ENCODE measurements at places on chromosomes 4 and X.
A peak's percentile ranks its signal among the peaks of the same experiment; 100 is the strongest.

DNA sequence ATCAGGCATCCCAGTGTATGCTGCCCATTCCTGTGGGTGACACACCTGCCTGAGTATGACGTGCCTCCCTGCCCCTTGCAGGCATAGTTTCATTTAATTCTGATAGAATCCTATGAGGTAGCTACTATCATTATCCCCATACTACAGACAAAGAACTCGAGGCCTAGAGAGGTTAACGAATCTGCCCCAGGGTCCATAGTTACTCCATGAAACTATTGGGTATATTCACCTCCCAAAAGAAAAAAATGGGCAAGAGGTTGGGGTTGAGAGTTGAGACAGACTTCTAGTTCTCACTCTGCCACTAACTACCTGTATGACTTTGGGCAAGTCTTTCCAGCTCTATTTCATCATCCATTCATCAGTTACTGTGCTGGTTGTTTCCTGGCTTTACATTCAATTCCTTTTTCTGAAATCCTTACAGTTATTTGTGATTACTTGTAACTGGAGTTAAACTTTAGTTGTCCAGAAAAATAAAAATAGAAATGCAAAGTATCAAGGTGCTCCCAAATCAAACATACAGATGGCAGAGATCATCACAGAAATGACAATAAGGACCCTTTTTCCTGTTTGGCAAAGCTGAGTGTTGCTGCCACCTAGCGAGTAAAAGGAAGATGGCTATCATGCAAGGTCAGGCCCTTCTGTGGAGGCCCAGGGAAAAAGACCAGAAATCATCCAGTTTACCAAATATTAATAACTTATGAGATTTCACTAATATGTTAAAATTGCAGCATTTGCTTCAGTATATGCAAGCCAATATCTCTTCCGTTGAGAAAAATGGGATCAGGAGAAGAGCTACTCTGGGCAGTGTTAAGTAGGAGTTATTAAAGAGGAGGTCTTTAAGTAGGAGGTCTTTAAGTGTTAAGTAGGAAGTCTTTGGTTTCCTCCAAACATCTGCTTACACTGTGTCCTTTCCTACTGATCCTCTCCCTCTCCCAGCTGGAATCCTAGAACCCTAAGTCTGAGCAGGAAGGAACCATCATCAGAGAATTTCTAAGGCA lies 17.1 kb upstream of the MAP7D3 start:
- DNase-seq = no peak

DNA sequence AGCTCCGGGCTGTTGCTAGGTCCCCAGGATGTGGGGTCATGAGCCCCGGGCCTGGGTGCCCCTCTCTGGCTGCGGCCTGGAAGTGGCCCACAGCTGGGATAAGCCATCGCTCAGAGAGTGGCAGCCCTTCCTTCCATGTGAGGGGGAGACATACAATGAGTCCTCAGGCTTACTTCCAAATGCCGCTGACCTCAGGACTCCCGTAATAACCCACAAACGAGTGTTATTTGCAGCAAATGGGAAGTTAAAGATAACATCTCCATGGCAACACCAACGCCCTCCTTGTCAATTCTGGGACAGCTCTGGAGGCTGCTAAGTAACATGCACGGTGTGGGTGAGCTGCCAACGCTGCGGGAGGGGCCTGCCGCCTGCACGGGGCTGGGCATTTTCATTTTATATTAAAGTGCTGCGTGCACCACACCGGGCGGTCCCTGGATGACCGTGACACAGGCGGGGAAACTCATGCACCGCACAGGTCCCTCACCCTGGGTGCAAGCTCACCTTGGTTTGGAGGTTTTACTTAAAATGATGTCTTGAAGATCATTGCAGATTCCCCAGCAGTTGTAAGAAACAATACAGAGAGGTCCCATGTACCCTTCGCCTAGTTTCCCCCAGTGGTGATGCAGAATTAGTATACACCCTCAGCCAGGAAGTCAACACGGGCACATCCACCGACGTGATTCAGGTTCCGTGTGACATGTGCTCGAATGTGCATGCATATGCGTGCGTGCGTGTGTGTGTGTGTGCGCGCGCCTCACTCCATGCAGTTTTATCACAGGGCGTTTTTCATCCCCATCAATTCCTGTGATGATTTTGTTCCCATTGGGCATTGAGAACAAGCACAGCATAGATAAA lies 79.4 kb downstream of the ABLIM2 start:
- no peak for DNase-seq

GRCh38 chr4:69951602-69952001 lies 13.9 kb downstream of the CSN2 start:
- DNase-seq = no peak

GRCh38 chr4:52646741-52647140 lies 12.4 kb downstream of the USP46 start:
- no peak for DNase-seq

- peak; percentile 1 for DNase-seq
Measured at GRCh38 chr4:36187723-36188333, 56.5 kb downstream of the ARAP2 start.

- DNase-seq = peak; percentile 43
Measured at GRCh38 chr4:166816890-166817289, 417.4 kb downstream of the SPOCK3 start.

GRCh38 chr4:16250661-16251365 lies 24.5 kb upstream of the TAPT1 start:
- DNase-seq = no peak

DNA sequence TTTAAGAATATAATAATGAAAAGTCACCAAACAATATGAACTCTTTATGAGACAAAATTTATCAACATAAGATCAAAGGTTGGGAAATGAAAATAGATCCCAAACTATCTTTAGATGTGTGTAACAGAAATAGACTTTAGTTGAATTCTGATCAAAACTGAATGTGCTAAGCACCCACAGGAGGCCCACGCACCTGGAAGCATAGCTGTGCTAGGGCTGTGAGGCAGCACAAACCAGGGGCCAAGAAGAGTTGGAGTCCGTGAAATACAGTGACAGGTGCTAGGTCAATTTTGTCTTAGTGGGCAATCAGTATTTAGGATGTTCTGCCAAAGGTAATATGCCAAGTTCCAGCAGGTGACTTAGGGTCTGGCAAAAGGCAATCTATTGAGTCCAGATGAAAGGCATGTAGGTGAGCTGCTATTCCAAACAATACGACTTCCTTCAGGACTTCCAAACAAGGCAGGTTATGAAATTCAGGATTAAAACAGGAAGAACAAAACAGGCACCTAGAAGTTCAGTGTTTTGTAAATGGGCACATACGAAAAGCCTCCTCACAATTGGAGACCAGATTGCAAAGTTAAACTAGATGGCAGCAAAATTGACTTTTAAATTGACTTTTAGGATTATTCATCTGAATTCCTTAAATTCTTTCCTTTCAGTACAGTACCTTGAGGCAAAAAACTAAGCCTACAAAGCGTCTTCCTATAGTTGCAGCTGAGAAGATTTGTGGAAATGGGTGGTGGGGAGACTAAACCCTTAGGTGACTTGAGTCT lies 4.7 kb upstream of the PCDH18 start:
- DNase-seq = no peak

DNA sequence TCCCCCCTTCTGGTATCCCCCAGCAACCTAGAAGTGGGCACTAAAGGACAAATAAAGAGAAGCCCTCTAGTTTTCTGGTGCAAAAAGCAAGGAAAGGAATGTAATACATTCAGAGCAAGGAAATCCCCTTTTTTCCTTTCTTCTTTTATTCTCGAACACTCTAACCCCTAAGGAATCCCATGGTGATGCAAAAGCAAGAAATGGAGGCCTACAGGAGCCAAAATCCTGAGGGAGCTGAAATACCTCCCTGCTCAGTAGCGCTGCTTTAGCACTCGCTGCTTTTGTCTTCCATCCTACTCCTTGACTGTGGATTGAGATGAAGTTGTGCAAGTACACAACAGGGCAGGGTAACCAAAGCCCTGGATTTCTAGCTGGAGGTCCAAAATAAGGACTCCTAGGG lies 251.0 kb downstream of the PRDM5 start:
- DNase-seq = no peak

DNA sequence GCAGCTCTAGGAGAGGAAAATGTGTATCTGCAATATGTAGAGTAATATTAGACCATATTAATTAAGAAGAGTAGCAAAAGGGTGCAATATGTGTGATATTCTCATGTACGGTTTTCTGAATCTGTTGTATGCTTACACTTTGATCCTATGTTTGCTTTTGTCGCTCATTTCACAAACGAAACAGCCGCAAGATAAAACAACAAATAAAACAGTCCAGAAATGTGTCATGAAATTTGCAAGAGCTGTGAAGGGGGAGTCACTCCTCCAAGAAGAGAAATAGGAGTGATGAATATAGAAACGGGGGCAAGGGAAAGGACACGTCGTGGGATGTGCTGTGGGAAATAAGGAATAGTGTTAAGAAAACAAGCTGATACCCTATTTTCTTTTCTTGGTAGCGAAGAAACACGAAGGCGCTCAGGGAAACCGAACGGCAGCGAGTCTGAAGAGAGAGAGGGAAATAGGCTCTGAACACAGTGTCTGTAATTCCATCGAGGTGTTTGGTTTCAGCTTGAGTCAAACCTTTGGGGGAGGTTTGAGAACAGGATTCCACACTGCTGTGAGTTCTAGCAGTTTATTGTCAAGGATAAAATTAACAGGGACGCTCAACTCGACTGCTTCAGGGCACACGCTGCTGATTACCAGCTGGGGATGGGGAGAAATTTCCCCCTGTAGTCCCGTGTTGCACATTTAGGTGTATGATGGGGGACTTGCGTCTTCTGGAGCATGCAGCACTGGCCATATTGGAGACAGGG lies 595.6 kb upstream of the TENM3 start:
- no peak for DNase-seq

- no peak for DNase-seq
Measured at GRCh38 chr4:38775326-38775725, 7.5 kb downstream of the TLR10 start.

DNA sequence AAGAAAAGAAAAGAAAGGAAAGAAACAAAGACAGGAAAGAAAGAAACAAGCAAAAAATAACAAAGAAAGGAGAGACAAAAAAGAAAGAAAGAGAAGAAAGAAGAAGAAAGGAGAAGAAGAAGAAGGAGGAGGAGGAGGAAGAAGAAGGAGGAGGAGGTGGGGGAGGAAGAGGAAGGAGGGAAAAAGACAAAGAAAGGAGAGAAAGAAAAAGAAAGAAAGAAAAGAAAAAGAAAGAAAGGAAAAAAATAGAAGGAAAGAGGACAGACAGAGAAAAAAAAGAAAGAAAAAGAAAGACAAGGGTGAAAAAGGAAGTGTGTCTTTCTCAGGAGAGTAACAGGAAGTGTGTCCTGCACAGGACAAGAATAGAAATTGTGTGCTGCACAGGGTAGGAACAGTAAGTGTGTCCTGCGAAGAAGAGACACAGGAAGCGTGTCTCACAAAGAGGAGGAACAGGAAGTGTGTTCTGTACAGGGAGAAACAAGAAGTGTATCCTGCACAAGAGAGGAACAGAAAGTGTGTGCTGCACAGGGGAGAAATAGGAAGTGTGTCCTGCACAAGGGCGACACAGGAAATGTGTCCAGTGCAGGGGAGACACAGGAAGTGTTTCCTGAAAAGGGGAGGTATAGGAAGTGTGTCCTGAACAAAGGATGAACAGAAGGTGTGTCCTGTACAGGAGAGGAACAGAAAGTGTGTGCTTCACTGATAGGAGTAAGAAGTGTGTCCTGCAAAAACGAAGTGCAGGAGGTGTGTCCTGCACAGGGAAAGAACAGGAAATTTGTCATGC lies 101.2 kb downstream of the ARSF start:
- DNase-seq = no peak

- no peak for DNase-seq
Measured at GRCh38 chrX:105109936-105110335, 110.6 kb downstream of the TEX13A start.

DNA sequence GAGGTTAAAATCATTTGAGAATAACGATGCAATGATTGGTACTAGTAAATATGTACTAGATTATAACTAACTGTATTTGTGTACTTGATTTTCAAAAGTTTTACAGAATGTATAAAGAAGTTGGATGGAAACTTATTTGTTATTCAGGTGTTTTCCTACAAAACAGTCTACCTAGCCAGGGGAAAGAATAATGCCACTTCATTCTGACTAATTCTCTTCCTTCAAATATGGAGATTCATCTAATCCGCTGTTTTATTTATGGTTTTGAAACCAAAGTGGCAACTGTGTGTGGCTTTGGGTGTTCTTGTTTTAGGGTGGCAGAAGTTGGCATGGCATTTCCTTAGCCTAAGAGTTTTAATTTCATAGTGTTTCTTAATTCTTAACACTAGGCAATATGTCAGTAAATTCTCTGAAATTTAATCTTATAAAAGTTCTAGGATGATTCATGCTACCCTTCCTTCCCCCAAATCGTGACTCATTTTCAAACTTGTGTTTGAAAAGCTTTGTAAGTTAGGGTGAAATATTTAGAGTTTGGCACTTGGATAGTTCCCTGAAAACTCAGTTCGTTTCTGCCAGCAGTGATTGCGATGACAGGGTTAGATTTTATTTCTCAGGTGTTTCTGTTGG lies 62.6 kb downstream of the DCLK2 start:
- no peak for DNase-seq

DNA sequence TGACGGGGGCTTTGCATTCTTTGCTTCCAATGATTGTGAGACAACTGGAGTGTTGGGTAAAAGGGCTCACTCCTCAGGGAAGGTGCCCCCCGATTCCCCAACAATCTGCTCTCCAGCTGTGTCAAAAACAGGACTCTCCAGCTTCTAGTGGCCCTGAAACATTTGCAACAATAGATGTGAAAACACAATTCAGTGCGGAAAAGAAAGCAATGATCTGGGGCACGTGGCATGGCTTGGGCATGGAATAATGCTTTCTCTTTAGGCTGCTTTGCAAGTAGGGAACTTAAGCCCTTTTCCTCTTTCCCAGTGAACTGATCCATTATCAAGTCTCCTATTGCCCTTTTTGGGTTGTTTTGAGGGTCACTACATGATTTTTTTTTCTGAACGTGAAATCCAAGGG lies 239.9 kb downstream of the C4orf33 start:
- DNase-seq = no peak

DNA sequence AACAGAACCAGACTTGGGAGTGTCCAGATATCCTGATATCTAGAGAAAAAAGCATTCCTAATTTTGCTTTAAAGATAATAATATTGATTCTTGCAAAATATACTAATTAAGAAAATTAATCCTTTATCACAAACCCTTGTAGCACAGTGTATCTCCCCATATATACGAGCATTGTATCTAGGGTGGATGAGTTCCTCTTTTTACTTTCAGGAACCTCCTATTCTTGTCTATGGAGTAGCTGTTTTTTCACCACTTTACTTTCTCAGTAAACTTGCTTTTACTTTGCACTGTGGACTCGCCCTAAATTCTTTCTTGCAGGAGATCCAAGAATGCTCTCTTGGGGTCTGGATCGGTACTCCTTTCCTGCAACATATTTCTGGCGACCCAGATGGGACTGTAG lies 103.9 kb downstream of the GLUD2 start:
- DNase-seq = no peak

DNA sequence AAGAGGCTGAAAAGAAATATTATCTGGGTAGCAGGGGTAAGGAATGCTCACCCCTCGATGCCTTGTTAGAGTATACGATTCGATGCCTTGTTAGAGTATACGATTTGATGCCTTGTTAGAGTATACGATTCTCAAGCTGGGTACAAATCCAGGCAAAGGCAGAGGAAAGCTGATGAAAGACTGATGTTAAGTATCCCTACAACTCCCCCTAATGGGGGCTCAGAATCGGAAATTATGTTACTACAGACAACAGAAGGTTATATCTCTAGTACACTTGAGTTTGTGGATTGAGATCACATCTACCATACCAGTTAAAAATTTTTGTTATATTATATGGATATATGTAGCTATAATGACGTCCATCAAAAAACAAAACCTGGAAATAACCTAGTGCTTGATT lies 4.8 kb downstream of the LRRC66 start:
- DNase-seq = no peak

- DNase-seq = no peak
Measured at GRCh38 chrX:132452911-132453550, 35.8 kb downstream of the MBNL3 start.
